ENCODE measurements at places on chromosomes 2 and 18.

DNA sequence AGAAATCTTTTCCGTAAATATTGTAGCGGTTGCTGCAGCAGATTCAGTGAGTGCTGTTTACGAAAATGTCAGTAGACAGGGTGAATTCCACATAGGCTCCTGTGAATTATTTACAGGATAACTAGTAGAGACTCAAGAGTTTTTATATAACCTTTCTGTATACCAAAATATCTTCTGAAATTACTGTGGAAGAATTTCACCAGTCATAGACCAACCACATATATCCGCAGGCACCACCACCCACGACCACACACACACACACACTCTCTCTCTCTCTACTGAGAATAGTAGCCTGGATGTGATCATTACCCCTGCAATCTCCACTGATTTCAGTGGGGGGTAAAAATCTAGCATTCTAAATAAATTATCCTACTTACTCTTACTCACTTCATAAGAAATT is 341.8 kb downstream of the RBM43 start:
- DNase-seq, result no peak

DNA sequence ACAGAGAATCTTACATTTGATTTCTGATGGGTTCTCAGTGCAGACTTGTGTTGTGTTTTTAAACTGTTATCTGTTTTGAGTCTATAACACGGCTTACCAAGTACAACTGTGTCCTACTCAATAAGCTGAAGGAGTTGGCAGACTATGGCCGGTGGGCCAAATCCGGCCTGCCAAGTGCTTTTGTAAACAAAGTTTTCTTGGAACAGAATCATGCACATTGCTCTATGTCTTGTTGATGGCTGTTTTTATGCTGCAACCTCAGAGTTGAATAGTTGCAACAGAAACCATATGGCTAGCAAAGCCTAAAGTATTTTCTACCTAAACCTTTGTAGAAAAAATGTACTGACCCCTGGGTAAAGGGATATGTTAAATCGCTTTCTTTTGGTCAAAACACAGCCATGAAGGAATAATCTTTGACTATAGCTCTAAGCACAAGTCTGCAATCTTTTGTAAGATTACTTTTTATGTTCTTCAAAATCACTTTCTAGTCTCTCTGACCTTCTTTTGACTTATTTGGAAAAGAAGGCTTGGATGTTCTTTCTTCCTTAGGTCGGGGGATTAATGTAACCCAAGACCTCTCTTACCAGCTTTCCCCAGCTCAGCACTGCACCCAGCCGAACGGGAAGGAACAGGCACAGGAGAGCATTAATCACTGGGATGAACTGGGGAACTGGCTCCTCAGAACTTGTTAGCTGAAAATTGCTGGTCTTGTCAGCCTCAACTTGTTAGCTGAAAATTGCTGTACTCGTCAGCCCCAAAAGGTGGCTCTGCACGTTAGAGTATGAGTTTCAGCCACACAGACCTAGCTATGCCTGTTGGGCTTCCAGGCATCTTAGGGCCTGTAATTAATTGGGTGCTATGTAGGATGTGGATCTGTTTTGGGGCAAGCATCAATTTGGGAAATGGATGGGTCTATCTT is 75.4 kb downstream of the CD8B2 start:
- DNase-seq, result no peak

GRCh38 chr2:200297989-200298388 is 8.5 kb upstream of the SPATS2L start:
- no peak for DNase-seq

- no peak for DNase-seq
Observed at GRCh38 chr2:113976277-113976928, 86.5 kb downstream of the ACTR3 start.

- DNase-seq, result no peak
Observed at GRCh38 chr2:21466341-21466927, 342.7 kb downstream of the TDRD15 start.

DNA sequence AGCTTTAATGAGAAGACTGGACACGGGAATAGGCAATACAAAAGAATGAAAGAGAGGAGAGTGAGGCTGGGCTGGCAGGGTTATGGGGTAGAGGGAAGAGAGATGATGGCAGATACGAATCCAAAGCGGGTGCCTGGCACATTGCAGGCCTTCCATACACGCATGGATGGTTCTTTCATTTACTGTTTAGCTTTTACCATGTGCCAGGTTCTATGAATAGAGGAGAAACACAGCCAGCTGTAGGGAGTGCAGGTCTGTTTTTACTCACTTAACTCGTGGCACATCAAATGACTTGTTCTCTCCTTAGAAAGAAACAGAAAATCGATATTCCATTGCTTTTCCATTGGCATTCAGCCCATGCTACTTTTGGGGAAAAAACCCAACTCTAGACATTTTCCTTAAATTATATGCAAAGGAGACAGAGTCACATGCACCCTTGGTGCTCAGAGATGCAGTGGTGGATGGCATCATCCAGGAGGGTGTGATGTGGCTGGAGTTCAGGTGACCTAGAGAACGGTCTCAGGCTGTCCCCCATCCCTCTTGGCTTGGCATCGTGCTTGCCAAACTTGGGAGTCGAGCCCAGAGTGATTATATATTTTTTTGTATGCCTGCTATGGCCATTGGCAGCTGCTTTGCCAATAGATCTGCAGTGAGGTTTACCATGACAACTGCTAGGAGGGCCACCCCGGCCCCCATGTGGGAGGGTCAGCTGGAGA is 6.2 kb downstream of the LTBP1 start:
- DNase-seq, result no peak

GRCh38 chr2:3193443-3194330 is 183.9 kb downstream of the EIPR1 start:
- DNase-seq, result no peak

DNA sequence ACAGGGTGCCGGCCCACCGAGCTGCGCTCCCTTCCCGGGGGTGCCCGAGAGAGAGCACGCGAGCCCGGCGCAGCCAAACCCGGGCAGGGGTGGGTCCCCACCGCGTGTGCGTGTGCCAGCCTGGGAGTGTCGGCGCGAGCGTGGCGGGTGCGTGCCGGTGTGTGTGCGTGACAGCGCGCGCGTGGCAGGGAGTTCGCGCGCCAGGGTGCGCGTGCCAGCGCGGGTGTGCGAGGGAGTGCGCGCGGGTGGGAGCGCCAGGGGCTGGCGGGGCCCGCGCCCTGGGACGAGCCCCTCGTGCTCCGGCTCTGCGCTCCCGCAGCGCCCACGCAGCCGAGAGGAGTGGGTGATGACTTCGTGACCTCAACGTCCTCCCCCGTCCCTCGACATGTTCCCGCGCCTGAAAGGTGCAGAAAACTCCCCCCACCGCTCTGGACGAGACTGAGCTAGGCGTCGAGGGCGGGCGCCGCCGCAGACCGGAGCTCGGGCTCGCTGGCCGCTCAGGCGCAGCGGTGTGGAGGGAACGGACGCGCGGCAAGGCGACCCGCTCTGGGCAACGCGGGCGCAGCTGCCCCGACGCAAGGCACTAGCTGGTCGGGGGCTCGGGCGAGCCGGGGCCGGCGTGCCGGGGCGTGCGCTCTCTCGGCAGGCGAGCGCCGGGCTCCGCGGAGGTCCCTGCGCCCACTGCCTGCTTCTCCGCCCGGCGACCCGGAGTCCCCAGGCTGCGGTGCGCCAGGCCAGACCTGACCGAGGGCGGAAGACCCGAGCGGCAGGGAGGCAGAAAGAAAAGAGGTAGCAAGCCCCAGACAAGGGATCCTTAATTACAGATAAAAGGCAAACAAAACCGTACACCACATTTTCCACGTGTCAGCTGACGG is 582.8 kb downstream of the ZEB2 start:
- DNase-seq, result no peak

DNA sequence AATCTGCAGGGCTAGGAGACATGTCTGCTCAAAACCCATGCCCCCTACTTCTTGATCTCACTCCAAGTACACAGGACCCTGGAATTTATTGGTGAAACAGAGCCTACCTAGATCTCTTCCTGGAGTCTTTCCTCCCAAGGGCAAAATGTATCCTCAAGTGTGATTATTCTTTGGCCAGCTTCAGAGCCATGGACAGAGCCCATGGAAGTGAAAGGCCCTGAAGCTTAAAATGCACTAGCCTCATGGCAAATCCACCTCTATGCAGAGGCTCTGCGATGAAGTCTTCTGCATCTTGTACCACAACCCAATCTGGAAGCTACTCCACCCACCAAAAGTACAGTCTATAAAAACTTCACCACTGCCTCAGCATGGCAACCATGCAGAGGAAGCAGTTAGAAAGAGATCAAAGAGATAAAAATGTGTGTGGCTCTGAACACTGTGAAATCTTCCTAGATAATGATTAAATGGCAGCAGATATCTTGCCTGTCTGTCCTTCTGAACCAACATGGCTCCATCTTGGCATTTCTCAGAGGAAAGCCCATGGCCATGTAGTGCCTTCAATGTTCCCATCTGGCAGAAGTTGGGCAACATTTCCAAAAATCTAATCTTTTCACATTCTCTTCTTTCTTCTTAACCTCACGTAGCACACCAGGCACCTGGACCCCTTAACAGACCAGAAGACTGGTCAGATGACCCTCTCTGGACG is 142.9 kb upstream of the KLF7 start:
- DNase-seq, result no peak

GRCh38 chr2:159713631-159714246 is 1.4 kb downstream of the MARCHF7 start:
- no peak for DNase-seq

DNA sequence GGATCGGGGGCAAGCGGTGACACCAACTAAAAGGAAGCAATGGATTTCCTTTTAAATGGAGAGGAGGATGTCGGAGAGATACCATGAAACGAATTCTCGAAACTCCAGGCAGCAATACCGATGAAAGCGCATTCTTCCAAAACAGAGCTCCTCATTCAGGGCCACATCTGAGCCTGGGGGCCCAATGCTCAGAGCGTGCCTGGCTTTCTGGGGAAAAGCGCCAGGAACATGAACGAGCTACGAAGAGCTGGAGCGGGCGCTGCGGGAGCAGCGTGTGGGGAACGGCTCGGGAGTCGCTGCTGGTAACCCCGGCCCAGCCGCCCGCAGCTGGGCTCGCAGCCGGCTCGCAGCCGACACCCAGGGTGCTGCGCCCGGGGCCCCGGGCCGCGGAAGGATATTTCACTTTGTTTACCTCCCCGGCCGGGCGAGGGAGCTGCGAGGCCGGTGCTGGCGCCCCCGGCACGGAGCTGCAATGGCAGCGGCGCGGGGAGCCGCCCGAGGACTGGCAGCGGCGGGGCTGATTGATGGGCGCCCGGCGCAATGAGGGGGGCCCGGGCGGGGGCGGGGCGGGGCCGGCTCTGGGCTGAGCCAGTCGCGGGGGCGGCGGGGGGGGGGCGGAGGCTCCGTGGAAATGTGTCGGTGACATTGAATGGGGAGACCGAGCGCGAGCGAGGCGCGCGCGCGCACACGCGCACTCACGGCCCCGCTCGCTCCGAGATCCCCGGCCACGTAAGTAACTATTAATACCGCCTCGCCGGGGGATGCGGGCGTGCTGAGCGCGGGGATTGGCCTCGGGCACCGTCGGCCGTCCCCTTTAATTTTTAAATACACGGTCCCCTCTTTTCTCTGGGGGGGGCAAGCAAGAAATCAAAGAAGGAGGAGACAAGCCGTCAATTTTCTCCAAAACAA is at the start of gene TRIB2:
TRIB2 (plus strand) TSS at position 655 of the 909 bp plus-strand sequence. CDS start 1,372 bp downstream, outside the sequence.
- DNase-seq, result peak; percentile 84

- DNase-seq, result no peak
Observed at GRCh38 chr2:108919571-108920373, 69.2 kb downstream of the EDAR start.

DNA sequence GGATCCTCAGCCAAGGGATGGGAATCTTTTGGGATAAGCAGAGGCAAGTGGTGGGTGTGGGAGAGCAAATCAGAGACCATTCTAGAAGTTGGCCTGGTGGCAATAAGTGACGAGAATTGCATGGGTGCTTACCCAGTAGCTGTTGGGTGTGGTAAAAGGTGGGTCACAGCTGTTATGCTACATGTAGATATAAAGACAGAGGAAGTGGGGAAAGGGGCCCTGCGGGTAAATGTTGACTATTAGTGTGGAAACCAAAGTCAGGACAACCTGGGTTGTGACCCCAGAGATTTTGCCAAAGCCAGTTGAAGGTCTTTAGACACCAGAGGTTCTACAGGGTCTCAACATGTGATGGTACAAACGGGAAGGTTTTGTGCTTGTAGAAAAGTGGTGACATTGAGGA is 443.6 kb upstream of the HNRNPA3 start:
- DNase-seq, result no peak

- DNase-seq, result no peak
Observed at GRCh38 chr2:206241736-206242135, 32.7 kb upstream of the ZDBF2 start.

DNA sequence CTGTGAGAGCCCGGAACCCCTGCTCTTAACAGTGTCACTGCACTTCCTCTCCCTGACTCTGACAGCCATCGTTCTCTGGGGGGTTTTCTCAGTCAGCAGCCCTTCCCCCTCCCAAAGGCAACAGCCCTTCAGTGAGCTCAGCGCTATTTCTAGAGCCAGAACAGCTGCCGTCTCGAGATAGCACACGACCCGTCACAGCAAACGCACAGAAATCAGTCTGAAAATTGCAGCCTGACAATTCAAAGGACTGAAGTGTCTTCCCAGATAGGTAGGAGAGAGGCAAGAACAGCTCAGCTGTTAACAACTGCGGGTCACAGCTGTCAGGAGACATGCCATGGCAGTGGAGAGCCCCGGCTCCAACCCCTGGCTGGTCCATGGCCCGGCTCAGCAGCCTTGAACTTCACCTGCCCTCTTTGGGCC is 45.4 kb downstream of the ST8SIA5 start:
- no peak for DNase-seq

DNA sequence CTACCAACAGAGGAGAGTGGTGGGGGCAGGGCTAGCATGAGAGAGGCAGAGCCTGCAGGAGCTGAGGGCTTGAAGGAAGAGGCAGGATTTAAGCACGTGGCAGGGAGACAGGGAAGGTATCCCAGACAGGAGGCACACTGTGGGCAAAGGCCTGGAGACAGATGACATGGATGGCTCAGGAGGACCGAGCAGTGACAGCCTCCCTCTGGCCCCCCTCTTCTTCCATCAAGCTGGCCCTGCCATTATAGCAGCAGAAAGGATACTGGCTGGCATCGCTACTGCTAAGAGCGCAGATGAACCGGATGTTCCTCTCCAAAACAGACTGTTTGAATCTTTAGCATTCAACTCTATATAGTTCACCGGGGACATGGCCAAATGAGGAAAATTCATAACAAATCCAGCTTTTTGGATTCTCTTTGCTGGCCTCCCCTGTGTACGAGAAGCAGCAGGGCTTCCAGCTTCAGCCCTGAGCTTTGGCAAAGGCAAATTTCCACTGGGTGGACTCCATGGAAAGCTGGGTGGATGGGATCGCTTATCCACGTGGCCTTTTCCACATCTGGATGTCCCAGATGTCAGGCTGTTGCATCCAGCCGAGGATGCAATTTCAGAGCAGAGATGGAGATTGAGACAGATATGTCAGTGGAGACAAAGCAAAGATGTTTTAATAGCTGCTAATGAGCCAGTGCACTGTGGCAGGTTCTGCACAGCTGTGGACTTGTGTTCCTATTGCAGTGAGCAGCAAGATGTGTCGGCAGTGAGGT is 36.2 kb downstream of the CAPN13 start:
- no peak for DNase-seq

- DNase-seq, result no peak
Observed at GRCh38 chr2:224038830-224039079, 331 bp downstream of the SERPINE2 start.

- no peak for DNase-seq
Observed at GRCh38 chr18:27787547-27787946, 389.4 kb downstream of the CDH2 start.

GRCh38 chr2:18412980-18413675 is 147.3 kb downstream of the RDH14 start:
- no peak for DNase-seq

- DNase-seq, result no peak
Observed at GRCh38 chr2:36367895-36368353, 12.3 kb downstream of the CRIM1 start.

- no peak for DNase-seq
Observed at GRCh38 chr2:183543731-183544130, 419.5 kb downstream of the NUP35 start.

- DNase-seq, result no peak
Observed at GRCh38 chr2:70959271-70959761, 19.1 kb upstream of the ANKRD53 start.

Measured in activated T-cell treated with anti-CD3 and anti-CD28 coated beads for 24 hours (primary cell).